ENCODE measurements at places on chromosomes 7 and 10.

- no peak for DNase-seq
Measured at GRCh38 chr7:149071641-149072437, 18.7 kb downstream of the ZNF786 start.

DNA sequence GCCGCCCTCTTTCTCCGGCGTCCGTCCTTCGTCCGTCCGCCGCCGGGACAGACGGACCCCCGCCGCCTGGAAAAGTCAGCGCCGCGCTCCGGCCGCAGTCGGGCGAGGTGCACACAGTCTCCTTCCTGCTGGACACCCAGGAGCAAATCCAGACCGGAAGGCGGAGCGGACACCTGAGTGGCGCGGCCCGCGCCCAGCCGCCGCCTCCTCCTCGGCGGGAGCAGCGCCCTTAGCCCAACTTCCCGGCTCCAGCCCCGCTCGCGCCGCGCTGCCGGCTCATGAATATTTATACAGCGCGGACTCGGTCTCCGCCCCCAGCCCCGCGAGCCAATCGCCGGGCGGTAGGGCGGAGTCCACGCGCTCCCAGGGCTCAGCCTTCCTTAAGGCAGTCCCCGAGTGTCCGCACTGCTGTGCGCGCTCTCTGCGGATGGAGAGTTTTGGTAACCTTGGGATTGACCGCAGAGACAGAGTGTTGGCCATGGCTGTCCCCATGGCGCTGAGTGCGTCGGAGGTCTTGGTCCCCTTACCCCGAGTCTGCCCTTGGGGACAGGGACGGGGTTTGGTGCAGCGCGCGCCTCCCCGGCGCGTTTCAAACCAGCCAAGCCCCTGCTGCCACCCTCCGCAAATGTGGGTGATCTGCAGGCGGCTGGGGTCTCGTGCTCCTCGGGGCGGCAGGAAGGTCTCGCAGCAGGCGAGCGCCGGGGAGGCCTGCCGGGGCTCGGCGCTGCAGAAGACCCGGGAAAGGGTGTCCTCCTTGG is at the start of gene FZD8:
FZD8 (minus strand) TSS at position 262 of the 758 bp plus-strand sequence. CDS start 867 bp downstream, outside the sequence.
- DNase-seq, result peak; percentile 86

DNA sequence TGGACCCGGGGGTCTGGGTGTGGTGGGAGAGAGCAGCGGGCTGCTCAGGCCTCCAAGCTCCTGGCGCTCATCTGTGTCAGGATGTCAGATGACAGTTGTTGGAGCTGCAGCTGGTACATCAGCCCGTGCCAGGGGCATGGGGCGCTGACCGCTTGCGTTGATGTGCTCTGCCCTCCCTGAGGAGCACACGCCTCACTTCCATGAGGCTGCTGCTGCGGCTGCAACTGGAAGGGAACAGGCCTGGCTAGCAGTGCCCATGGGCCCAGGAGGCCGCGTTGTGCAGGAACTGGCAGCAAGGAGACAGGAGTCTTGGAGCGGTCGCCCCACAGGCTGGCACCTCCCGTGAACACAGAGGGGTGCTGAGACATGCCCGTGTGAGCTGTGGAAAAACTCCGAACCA is 361.3 kb upstream of the MKI67 start:
- DNase-seq, result no peak

DNA sequence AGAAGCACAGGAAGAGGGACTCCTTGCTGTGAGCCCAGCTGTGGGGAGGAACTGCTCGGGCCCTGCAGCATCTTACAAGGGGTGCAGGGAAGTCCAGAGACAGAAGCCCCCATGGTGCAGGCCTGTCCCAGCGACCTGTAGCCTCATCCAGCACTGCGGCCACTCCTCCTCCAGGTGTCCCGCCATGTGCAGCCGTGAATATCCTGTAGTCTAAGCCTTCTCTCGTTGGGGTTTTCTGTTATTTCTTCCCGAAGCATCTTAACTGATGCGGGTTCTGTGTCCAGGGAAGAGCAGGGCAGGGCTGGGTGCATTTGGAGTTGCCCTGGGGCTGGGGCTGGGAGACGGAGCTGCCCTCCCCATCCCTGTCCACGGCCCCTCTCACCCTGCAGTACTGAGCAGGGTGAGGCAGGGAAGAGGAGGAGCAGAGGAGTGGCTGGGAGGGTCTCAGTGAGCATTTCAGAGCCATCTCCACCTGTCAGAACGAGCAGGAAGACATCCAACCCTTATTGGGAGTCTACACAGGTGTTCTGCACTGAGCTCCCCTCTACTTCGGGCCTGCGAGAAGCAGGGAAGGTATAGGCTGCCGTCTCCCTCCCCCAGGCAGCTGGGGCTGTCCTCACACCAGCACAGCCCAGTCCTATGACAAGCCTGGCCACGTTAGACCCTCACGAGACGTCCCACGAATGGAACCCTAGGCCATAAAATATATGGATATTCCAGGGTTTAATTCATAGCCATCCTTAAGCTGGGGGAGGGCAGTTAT is 494.5 kb downstream of the DNAJB6 start:
- no peak for DNase-seq

DNA sequence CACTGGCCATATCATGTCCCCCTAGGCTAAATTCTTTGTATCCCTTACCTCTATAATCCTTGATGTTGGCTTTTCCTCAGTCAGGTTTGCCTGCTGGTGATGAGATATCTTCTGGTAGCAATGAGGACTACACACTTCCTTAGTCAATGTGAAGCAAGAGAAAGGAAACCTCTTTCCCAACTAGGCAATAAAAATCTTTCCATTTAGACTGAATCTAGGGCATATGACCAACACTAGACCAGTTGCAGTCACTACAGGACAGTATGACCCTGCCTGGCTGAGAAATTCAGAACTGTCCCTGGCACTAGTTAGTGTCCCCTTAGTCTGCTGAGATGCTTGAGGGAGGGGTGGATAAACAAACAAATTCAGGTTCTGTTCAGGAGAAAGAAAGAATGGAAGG is 142.6 kb downstream of the RNLS start:
- peak; percentile 34 for DNase-seq

DNA sequence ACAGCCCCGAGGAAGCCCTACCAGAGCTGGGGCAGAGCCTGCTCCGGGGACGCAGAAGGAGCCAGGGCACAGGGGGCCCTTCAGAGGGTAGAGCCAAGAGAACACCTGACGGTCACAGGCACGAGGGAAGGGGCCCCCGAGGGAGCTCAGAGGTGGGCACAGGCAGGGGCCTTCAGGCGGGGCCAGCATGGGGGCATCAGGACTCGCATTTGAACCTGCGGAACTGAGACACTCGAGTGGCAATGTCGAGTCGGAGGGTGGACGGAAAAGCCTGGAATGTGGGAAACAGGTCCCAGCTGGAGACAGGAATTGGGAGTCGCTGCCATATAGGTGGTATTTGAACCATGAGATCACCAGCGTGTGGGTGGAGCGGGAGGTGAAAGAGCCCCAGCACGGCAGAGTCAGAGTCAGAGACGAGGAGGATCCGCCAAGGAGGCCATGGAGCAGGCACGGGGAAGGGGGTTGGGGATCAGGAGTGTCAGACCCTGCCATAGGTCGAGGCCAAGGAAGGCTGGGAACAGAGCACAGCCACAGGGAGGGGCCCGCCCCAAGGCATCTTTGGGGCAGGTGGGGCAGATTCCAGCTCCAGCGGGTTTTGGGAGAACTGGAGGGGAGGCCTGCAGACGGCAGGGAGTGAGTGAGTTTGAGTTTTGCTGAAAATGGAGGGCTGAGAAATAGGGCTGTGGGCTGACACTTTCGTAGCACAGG is 13.8 kb downstream of the STK32C start:
- no peak for DNase-seq

DNA sequence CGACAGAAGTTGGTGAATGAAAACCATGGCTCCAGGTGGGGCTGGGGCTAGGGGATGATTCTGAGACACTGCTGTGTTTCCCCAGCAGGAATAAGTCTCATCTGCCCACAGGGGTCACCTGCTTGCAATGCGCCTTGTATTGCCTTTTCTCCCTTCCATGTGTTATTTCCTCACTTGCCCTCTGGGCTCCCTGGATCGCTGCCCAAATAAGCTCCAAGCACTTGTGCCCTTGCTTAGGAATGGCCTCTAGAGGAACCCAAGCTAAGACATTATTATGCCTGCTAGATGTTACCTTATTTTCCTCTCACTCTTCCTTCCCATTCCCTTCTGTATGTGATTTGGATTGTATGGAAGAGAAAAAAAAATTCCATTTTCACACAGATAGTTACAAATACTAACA is 24.8 kb upstream of the PLPP4 start:
- no peak for DNase-seq

GRCh38 chr10:94122211-94122610 is 128.5 kb downstream of the PLCE1 start:
- no peak for DNase-seq
